NCI-H187 treated with DMSO at 0.1 percent for 48 hours (cell line): ENCODE measurements at places on chromosomes 7 and 10.

- no peak for DNase-seq
Observed at GRCh38 chr7:81990395-81990794, 220.5 kb upstream of the HGF start.

DNA sequence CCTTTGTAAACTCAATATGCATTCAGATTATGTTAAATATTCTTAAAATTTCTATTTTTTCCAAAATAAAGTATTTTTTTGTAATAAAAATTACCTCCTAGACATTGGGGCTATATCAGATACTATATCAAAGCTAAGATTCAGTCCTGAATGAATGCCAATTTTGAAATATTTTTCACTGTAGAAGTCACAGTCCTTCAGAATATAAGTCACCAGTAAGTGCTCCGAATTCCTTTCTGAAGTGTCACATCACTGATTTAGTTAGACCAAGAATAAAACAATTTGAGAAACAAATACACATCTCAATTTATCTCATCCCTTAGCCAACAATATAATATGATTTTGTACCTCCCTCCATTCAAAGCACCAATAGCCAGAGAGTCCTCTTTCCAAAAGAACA, 33.9 kb upstream of the GSAP start:
- no peak for DNase-seq

DNA sequence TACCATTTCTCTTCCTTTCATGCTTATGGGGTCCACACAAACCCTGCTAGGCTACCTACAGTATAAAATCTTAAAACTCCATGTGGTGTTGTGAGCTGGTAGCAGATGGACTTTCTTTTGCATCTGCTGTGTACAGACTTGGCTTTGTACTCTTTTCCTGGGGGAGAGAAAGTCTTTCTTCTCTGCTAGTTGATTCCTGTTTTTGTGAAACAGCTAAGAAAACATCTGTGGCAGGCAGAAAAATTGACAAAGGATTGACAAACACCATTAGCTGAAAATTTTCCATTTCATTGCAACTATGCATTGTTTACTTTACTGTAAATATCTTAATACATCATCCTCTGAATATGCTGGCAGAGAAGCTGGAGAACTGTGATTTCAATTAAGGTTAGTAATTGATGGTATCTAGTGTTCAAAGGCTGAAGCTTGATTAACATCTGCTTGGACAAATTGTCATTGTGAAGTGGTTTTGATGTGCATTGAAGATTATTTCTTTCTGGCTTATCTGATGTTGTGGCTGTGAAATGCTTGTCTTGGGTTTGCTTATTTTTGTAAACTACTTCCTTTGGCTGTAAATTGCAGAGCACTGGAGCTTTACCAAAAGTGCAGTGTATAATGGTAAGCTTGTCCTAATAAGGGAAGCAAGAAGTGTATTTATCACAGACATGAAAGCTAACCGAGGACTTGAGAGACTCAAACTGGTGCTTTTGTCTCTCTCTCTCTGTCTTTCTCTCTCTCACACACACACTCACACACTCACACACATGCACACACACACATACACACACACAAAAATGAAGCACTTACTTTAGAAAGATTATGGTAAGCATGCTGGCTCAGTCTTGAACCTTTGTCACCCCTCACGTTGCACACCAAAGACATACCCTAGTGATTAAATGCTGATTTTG, at the start of gene FOXP2:
FOXP2 (plus strand) TSS at position 660 of the 908 bp plus-strand sequence. CDS start 11,697 bp downstream, outside the sequence.
- peak; percentile 60 for DNase-seq

GRCh38 chr10:75461672-75462649, 30.5 kb downstream of the LRMDA start:
- DNase-seq, result no peak

- no peak for DNase-seq
Observed at GRCh38 chr10:99619090-99619800, 994 bp downstream of the SLC25A28 start.

GRCh38 chr7:80841423-80841955, 77.4 kb downstream of the SEMA3C start:
- DNase-seq, result no peak

DNA sequence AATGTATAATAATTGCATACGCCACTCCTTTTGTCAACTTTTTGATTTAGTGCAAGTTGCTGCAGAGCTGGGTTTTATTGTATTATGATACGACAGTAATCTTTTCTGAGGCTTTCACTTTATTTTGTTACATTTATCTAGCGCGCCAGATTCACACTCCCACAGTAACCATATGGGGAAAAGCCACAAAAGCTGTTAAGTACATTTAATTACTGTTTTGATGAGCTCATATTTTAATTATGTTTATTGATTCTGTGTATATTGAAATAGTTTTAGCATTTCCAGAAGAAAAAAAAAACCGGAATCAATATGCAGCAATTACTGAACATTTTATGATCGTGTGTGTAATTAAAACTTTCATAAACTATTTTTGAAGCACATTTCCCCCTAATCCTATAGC, 118.5 kb downstream of the RAB11FIP2 start:
- DNase-seq, result no peak

DNA sequence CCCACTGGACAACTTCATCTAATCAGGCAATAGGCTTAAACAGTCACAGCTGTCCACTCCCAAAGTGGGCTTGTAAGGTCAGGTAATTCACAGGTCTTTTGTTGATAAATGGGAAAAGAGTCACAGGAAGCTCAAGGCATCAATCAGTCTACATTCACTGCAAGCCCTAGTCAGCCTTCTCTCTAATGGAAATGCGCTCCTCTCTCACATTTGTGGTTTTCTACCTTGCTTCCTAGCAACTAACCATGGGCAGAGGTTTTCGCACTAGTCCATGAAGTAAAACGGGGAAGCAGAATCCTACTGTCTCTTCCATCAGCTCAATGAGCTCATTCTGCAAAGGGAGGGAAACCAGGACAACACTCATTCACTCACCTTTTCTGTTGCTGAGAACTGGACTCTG, 53.5 kb upstream of the APBB1IP start:
- DNase-seq, result no peak

DNA sequence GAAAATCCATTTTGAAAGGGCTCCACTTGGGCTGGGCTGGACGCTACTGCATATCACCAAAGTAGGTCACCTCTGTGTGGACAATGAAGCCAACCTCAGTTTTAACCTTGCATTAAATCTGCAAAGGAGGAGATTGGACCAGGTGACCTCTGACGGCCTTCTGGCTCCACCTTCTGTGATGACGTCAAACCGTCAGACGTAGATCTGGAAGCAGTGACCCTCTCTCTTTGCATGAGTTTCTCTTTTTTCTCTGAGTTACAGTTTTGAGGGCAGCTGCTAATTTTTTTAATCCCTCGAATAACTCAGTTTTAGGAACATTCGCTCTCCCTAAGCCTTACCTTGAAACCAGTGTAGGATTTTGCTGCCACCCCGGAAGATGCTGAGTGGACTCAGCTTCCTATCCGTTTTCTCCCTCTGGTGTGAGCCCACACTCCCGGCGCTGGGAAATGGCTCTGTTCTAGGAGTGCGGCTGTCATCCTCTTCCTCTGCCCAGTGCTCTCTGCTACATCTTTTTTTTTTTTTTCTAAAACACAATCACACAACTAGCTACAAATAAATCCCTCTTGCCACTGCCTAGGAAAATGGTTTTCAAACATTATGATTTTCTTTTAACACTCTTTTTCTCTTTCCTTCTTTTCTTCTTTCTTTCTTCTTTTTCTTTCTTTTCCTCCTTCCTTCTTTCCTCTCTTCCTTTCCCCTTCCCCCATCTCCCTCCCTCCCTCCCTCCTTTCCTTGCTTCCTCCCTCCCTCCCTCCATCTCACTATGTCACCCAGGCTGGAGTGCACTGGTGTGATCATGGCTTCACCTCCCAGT, 27.7 kb upstream of the NMT2 start:
- no peak for DNase-seq

GRCh38 chr10:23493711-23494110, 54.8 kb downstream of the OTUD1 start:
- no peak for DNase-seq

GRCh38 chr7:143177374-143178119, 5.7 kb upstream of the TAS2R39 start:
- no peak for DNase-seq

DNA sequence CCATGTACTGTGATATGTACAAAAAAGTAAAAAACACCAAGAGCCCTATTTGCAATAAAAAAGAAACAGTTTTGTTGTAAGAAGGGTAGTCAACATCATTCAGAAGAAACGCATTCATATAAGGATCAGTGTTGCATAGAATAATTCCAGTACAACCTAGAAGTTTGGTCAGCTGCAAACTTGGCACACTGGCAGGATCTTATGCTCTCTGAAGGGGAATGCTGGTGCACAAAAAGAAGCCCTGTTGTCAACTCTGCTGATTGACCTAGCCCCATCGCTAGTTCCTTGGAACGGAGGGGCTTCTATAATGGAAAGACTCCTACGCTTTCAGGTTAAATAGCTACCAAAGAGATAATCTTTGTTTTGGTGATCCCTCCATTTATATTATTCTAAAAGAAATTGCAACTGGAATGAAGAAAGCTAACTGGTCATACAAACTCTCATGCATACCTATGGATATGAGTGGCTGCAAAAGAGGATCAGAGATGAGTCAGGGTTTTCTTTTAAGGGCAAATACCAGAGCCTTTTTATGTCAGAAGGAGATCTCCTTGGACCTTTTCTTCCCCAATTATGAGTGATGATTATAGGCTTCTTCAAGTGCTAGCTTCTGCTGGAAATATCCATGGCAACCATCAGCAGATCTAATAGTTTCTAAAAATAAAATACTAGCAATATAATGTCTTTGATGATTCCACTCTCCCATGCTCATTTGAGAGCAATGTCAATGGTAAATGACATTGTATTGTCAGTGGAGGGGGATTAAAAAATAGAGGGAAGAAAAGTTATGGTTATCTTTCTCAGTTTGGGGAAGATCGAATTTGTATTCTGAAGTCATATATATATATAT, 312.4 kb upstream of the CACNA2D1 start:
- no peak for DNase-seq
